ENCODE measurements at places on chromosomes 7 and 10.

DNA sequence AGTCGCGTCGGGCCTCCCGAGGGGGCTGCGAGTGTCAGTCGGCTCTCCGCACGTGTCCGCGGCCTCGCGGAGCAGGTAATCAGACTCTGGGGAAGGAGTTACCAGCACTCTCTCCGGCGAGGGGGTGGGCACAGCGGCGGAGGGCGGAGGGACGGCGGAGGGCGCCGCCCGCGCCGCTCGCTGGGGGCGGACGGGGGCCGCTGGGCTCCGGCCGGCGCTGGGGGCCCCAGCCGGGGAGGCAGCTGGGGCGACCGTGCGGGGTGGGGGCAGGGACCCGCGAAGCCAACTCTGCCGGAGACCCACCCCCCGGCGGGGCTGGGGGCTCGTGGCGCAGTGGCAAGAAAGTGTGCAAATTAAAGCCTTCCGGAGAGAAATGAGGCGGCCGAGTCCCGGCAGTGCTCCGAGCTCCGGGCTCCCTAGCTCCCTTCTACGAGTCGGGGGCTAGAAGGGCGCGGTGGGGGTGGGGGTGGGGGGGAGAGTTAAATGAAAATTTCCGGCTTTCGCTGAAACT is at the start of gene CDK6:
TSS of gene CDK6 (minus strand) at position 85 of the 511 bp plus-strand sequence. CDS start 3,250 bp downstream, outside the sequence.
- peak; percentile 52 for DNase-seq

DNA sequence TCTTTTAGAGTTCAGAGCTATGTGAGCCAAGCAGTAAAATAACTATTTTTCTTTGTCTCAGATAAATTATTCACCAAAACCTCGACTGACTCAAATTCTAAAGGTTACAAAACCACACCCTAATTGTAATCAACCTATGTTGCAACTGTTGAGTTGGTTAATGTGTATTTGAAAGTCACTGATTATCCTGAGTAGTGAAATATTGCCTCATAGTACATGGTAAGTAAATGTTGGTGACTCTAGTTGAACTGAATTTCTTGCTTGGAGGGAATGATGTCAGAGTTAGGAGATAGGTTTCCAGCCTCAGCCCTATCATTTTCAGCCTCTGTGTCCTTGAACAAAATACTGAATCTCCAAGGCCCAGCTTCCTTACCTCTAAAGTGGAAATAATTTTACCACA is 3.0 kb upstream of the CYP2C18 start:
- DNase-seq, result no peak

GRCh38 chr10:44981172-44982113 is 2.8 kb upstream of the DEPP1 start:
- no peak for DNase-seq

- DNase-seq, result no peak
Measured at GRCh38 chr10:81920213-81920829, 45.3 kb downstream of the NRG3 start.

- no peak for DNase-seq
Measured at GRCh38 chr7:157019718-157020451, 9.4 kb upstream of the MNX1 start.

- no peak for DNase-seq
Measured at GRCh38 chr10:111835574-111835973, 348.0 kb downstream of the GPAM start.

DNA sequence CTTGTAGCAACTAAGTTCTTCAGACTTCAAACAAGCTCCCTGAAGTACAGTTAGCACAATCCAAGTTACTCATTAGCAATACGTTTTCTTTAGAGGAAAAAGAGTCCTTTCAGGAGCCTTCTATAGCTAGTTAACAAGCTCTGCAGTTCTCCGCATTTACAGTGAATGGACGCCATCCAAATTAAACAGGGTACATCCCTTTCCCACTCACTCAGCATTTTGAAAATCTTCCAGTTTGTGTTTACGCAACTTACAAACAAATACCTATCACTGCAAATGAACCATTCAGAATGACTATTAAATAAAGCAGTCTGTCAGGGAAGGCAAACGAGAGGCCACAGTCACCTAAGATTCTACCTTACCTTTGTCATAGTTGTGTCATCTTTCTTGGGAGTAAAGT is 84.5 kb downstream of the RNF32 start:
- peak; percentile 53 for DNase-seq

- no peak for DNase-seq
Measured at GRCh38 chr7:184294-185264, 7.8 kb upstream of the FAM20C start.

DNA sequence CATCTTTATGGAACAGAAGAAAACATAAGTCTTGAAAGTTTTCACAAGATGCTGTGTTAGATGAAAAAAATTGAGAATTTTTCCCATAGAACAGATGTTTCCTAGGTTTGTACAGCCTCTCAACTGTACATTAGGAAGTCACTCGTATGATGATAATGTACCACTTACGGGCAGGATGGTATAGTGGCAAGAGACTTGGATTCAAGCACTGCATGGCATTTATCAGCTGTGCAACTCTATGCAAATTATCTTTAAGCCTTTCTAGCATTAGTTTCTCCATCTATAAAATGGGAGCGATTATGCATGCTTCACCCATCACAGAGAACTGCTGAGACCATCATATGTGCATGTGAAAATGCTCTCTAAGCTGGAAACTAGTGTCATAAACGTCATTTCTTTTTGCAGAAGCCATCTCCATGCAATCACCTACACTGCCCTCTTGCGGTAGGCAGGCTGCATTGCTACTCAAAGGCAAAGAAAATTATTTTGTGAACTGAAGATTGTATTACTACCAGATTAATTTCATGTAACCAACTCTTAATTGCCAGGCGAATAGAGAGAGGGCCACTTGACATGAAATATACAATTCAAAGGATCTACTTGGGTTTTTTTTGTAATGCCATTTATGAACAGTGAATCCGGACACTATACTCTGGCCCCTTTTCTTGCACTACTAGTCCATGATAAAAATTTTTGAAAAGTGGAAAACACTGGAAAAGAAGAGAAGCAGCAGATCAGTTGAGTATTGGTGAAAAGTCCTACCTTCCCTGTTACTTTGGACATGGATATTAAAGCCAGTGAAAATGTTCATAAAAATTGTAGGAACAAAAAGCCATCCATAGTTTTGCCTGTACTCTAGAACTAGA is 102.3 kb downstream of the JAZF1 start:
- DNase-seq, result peak; percentile 64

DNA sequence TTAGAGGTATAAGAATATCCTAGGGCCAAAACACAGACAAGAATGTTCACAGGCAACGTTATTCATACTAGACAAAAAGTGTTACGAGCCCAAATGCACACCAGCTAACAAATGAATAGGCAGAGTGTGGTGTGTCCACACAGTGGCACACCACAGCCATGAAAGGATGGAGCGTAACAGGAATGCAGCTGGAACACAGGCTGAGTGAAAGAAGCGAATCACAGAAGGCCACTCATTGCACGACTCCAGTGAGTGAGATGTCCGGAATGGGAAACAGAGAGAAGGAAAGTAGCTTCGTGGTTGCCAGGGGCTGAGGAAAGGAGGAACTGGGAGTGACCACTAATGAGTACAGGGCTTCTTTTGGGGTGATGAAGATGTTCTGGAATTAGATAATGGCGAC is 198.8 kb downstream of the TNS3 start:
- DNase-seq, result no peak

- DNase-seq, result no peak
Measured at GRCh38 chr7:8131694-8132605, 130.0 kb downstream of the ICA1 start.

- DNase-seq, result no peak
Measured at GRCh38 chr7:70318511-70318910, 720.2 kb downstream of the AUTS2 start.

DNA sequence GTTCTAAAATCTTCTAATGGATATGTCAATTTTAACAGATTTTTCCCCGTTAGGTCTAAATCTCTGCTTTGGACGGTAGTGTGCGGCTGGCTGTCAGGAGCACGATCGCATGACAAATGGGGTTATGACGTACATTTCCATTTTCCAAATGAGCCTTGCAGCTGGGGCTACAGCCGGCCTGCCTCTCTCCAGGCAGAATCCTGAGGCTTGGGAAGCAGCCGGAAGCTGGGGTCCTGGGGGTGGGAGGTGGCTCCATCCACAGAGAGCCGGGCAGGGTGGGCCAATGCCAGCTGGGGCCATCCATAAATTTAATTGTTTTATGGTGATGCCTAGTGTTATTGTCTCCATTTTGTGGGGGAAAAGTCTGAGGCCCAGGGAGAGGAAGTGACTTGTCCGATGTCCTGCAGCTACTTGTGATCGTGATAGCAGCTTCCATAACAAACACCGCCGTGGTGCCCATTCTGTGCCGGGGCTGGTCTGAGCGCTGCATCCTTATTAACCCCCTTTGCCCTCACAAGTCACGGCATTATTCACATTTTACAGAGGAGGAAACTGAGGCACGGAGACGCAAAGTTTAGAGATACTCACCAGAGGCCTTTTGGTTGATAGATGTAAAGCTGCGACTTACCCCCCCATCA is 53.0 kb upstream of the EBF3 start:
- no peak for DNase-seq

Measured in NCI-H1930 (cell line).